Cardiac septum (tissue), 1 donor: ENCODE measurements at places on chromosomes 3 and 15. TPM values are rescaled to one million over a fixed set of nuclear protein-coding genes. Genes with fewer than 3 reads are reported as not detected.

NME9 gene
- not detected for total RNA-seq

STAB1 gene
- 52.2 TPM for total RNA-seq

LMAN1L gene
- 7.9 TPM for total RNA-seq

ADAMTSL3 gene
- 9.8 TPM for total RNA-seq

RAB6B gene
- total RNA-seq = 42.4 TPM

PIF1 gene
- 1.6 TPM for total RNA-seq

MRPS11 gene
- total RNA-seq = 50.6 TPM

ECE2 gene
- 0.19 TPM for total RNA-seq

HGD gene
- 0.73 TPM for total RNA-seq

ZNF80 gene
- total RNA-seq = not detected

TMOD2 gene
- total RNA-seq = 8.3 TPM

CDC25A gene
- total RNA-seq = 0.32 TPM

AP3S2 gene
- 33.6 TPM for total RNA-seq

CAMK2N2 gene
- 0.30 TPM for total RNA-seq

FGD5 gene
- total RNA-seq = 15.6 TPM

NUSAP1 gene
- total RNA-seq = 1.1 TPM

CPNE9 gene
- not detected for total RNA-seq

PRKCI gene
- total RNA-seq = 14.3 TPM

PLSCR2 gene
- total RNA-seq = 0.48 TPM

MTFMT gene
- total RNA-seq = 18.4 TPM

ERICH6 gene
- 0.19 TPM for total RNA-seq

IQSEC1 gene
- 59.7 TPM for total RNA-seq

LDHAL6B gene
- total RNA-seq = not detected

ASTE1 gene
- 3.2 TPM for total RNA-seq

BFSP2 gene
- not detected for total RNA-seq

SLC24A5 gene
- total RNA-seq = not detected

FETUB gene
- not detected for total RNA-seq

SST gene
- total RNA-seq = not detected

FGF12 gene
- total RNA-seq = 45.1 TPM

LRTM1 gene
- not detected for total RNA-seq

CLDN16 gene
- not detected for total RNA-seq

GPR160 gene
- 0.78 TPM for total RNA-seq

HTD2 gene
- total RNA-seq = 12.9 TPM

NAA80 gene
- total RNA-seq = 8.5 TPM

CPN2 gene
- total RNA-seq = 0.35 TPM

FRMD4B gene
- total RNA-seq = 10.8 TPM

CHL1 gene
- total RNA-seq = 2.5 TPM

ILDR1 gene
- total RNA-seq = not detected

ABCC5 gene
- 34.6 TPM for total RNA-seq

SLC38A3 gene
- 6.6 TPM for total RNA-seq

ROPN1 gene
- not detected for total RNA-seq

TM4SF18 gene
- total RNA-seq = 4.1 TPM

CAPN7 gene
- 29.2 TPM for total RNA-seq

FMN1 gene
- total RNA-seq = 2.2 TPM

ABHD10 gene
- total RNA-seq = 34.6 TPM

OXTR gene
- total RNA-seq = 0.30 TPM

USP13 gene
- total RNA-seq = 128 TPM

STAC gene
- total RNA-seq = 0.51 TPM
